ENCODE measurements at places on chromosomes 2 and 18.

- peak; percentile 7 for DNase-seq
Observed at GRCh38 chr2:84792856-84793522, 87.9 kb downstream of the TRABD2A start.

- no peak for DNase-seq
Observed at GRCh38 chr2:37776487-37776886, 105.0 kb upstream of the CDC42EP3 start.

- no peak for DNase-seq
Observed at GRCh38 chr2:226973816-226974215, 138.0 kb downstream of the RHBDD1 start.

DNA sequence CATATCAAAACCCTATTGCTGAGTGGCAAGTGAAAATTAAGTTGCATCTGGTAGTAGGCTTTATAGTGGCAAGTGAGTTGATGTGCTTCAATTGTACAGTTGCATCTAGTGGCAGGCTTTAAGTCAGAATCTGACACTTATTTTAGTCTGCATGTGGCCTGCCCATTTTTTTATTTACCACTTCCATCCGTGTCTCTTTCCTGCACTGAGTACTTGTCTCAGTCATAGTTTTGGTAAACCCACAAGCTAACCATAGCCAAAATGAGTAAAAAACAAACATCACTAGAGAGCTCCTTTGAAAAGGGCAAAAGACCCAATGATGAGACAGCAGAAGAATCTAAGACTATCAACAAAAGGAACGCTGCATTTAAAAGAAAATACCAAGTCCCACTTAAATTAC is 96.0 kb upstream of the CRACDL start:
- DNase-seq, result peak; percentile 51

DNA sequence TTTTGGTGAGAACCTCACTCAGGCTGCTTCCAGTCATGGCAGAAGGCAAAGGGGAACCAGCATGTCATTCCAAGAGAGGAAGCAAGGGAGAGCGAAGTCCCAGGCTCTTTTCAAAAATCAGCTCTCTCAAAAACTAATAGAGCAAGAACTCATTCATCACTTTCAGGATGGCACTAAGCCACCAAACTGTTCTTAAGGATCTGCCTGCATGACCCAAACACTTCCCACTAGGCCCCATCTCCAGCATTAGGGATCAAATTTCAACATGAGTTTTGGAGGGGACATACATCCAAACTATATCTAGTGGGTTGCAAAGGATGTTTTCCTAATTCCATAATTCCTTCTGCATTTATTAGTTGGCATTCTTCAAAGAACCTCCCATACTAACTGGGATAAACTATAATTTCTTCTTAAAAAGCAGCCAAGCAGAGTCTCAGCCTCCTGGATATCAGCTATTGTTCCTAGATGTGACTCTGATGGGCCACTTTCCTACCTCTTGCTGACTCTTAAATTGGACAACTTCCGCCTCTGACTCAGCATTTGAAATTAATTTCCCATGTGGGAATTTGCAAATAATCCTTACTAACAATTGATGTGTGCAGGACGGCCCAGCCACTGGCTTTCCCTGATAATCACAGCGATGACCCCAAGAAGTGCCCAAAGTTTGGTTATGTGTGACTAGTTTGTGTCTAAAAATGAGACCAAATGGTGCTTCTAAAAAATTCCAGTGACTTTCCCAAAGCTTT is 5.5 kb upstream of the REV1 start:
- DNase-seq, result no peak

DNA sequence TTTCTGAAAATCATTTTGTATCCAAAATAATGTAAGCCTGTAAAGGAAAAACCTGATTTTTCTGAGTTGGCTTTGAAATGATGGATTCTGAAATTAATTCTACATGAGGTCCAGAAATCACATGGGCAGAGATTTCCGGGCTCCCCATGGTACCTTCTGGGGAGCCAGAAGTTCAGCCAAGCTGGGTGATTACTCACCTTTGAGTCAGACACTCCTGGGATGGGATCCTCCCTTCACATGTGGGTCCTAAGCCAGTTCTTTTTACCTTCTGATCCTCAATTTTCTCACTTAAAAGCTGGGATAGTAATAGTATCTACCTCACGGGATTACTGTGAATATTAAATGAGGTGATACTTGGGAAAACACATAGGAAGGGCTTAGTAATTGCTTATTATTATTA is 179.8 kb upstream of the EPAS1 start:
- DNase-seq, result no peak

DNA sequence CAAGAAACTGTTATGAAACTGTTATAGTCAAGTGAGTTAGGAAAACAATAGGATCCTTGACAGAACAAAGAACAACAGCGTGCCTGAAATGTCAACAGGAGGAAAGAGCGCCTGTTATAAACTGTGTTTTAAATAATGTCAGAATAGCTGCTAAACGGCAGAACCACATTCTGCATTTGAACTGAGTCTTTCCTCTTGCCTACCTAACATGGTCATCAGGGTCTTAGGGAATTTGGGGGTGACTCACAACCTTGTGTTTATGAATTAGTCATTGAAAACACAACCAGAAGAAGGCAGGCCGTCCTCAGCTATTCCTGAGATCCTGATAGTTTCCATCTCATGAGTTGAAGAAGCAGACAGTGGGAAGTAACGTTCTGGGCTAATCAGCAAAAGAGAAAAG is 222.0 kb upstream of the FN1 start:
- no peak for DNase-seq

DNA sequence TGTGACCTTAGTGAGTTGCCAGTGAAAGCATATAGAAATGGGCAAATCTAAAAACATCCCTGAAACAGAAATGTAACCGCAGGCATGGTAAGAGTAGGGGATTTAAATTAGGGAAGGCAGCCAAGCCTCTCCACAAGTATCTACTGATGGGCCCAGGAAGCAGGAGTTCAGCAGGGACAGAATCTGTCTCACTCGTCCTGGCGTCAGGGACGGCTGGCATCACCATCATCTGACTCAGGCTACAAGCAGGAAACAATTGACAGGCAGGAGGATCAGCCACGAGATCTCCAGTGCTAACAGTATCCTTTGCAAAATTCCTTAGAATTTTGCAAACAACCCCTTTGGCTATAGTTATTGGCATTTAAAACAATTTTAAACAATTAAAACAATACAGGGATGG is 61.3 kb downstream of the SMAD4 start:
- no peak for DNase-seq

DNA sequence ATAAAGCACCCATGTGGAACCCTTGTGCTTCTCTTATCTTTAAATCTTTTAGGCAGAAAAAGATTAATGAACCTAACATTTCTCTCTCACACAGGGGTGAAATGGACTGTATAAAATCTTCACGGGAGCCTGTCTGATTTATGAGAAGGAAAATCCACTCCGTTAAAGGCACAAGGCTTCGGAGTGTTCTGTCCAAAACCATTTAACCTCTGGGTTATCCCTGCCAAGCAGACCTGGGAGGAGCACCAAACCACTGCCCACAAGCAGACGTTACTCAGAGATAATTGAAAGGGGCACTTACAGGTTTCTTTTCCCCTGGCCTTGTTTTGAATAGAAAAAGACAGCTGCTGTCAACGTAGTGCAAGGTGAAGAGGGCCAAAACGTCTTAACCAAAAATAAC is 184.4 kb upstream of the DOK6 start:
- no peak for DNase-seq
